ENCODE measurements at places on chromosomes 2 and 18.

DNA sequence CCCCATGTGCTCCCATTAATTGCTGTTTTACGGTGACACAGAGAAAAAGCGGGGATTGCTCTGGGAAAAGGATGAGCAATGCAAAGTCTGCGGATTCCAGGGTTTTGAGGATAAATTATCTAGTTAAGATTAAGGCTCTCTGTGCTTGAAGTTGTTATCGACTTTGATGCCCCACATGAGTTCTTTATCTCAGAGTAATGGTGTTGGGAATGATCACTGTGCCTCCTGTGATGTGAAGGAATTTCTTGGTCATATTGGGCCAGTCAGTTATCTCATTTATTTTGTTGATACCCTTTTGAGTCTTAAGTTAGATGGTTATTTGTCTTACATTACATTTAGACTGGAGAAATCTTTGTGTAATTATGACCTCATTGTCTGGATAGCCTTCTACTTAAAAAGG lies 184.6 kb upstream of the MEX3C start:
- no peak for DNase-seq

DNA sequence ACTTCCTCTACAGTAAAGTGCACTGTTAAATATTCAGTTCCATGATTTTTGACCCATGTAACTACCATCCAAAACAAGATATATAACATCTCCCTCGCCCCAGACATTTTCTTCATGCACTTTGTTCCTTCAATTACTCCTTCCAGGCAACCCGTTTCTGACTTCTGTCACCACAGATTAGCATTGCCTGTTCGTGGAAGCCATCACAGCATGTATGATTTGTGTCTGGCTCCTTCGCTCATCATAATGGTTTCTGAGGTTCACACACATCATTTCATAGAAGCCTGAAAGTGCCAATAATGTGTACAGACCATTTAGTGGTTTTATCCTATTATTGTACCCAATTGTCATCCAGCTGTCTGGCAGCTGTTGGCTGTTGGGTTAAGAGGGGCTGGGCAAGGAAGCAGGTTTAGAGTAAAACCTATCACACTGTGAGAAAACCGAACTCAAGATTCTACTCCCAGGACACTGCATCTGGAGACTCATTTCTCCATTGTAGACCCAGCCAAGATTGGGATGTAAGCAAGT lies 16.1 kb downstream of the ARHGAP28 start:
- no peak for DNase-seq

DNA sequence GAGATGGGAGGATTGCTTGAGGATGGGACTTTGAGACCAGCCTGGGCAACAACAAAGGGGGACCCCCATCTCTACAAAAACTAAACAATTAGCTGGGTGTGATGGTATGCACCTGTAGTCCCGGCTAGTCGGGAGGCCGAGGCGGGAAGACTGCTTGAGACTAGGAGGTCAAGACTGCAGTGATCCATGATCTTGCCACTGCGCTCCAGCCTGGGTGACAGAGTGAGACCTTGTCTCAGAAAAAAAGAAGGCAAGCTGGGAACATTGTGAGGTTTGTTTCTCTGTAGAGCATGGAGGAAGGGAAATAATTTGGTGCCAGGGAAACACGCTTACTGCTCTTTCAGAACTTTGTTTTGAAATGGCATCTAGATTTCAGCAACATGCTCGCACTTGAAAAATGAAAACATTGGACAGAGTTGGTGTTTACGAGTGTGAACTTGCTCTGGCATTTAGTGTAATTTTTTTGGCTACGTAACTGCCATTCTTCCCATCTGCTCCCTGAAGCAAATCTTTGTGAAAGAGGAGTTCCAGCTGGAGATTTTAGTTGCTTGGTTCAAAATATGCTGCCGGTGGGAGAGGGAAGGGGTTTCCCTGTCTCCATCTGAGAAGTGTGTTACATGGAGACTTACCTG lies 125.6 kb upstream of the DLX2 start:
- DNase-seq: no peak

GRCh38 chr2:10501451-10501961 lies 53.4 kb upstream of the ODC1 start:
- DNase-seq: no peak

DNA sequence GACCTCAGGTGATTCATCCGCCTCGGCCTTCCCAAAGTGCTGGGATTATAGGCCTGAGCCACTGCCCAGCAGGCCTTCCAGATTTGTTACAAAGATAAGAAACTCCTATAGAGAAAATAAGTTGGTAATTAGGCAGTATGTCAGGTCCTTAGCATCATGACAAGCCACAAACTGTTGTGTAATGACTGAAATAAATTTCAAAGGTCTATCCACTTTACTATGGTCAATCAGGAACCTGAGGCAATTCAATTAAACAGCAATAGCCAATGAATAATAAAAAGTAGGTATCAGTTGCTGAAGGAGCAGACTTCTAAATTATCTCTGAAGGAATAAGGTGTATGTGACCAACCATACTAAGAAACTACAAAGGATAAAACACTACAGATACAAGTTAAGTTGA lies 62.4 kb upstream of the ATIC start:
- DNase-seq: no peak

DNA sequence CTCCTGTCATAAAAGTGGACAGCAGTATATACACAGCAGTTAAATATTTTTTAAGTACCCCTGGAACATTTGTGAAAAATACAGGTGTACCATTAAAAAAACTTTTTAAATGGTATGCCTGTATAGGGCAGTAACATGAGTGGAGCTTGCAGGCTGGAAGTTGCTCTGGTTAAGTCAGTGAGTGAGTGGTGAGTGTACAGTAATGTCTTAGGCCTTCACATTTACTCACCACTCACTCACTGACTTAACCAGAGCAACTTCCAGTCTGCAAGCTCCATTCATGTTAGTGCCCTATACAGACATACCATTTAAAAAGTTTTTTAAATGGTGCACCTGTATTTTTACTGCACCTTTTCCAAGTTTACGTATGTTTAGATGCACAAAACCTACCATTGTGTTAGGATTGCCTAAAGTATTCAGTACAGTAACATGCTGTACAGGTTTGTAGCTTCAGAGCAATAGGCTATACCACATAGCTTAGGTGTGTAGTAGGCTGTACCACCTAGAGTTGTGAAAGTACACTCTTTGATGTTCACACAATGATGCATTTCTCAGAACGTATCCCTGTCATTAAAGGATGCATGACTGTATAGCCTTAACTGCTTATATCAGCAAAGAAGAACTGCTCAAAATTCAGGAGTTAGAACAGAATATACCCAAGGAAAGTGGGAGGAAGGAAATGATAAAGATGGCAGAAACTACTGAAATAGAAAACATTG lies 112.6 kb downstream of the EHBP1 start:
- no peak for DNase-seq

- no peak for DNase-seq
Observed at GRCh38 chr2:209917154-209917771, 85.2 kb upstream of the RPE start.

- no peak for DNase-seq
Observed at GRCh38 chr2:161046876-161047275, 113.4 kb upstream of the TANK start.

DNA sequence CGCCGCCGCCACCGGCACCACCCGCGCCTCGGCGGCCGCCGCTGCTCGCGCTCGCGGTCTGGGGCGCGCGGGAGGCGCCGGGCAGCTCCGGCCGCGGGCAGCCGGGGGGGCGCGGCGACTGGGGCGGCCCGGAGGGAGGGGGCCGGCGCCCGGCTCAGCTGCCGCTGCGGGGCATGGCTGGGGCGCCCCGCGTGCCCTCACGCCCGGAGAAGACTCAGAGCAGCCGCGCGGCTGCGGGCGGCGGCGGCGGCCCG lies 295 bp downstream of the GAREM1 start:
- DNase-seq: no peak

DNA sequence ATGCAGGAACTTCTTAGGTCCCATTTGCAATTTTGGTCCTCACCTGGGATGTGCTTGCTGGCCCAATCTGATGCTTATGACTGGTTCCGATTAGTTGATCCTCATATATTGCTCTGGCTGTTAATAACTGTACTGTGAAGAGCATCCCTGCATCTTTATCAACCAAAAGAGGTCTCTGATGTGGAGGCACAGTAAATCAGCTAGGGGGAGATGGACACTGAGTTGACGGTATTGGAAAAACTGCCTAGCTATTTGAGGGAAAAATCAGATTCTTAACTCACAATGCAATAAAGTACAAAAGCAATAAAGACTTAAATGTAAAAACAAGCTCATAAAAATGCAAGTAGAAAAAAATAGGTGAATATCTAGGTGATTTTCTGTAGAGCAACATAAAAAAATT lies 188.0 kb upstream of the TCF4 start:
- no peak for DNase-seq

DNA sequence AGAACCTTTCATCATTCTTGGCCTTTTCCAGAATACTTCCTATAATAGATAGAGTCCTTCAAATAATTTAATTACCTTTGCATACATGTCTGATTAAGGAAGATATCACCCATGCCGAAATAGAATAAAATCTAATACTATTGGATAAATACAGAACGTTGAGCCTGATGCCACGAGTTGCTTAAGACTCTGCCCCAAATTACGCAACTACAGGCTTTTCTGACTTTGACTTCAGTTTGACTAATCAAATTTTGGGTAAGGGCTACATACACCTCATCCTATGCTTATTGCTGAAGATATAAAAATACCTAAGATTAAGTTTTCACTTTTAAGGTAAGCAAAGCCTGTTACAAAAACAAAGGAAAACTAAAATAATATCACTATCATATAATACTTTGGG lies 1065.1 kb upstream of the NRXN1 start:
- no peak for DNase-seq

DNA sequence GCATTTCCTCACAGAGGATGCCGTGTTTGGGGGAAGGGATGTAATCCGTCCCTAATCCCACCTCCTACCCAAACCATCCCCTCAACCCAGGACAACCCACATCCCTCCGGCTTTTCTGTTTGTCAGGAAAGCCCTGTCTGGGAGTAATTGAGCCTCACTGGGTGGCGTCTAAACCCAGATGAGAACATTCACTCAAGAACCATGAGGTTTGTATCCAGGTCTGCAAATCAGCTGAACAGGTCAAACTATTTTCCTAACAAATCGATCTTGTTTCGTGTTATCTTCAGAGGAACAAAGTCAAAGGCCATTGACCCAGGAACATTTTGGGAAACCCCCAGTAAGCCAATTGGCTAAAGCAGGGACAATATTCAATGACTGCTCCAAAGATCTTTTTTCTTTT lies 25.7 kb downstream of the CYP27C1 start:
- no peak for DNase-seq

- DNase-seq: no peak
Observed at GRCh38 chr2:167430447-167430846, 542.2 kb downstream of the XIRP2 start.

DNA sequence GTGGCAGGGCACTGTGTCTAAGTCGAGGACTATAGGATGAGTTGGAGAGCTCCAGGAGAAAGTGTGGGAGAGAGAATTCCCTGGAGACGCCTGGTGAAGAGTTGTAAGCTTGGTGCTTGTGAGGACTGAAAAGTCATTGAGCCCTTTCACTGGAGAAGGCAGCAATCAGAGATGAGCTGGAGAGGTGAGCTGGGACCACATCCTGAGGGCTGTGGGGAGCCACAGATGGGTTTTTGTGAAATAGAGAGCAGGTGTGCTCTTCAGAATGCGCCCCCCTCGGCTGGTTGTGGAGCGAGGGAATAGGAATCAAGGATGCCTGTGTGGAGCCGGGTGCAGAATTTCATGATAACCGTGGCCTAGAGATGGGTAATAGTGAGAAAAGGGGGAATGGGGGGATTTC lies 224.3 kb downstream of the KLHL29 start:
- DNase-seq: no peak

- DNase-seq: no peak
Observed at GRCh38 chr2:143815082-143815481, 685.9 kb downstream of the ARHGAP15 start.

DNA sequence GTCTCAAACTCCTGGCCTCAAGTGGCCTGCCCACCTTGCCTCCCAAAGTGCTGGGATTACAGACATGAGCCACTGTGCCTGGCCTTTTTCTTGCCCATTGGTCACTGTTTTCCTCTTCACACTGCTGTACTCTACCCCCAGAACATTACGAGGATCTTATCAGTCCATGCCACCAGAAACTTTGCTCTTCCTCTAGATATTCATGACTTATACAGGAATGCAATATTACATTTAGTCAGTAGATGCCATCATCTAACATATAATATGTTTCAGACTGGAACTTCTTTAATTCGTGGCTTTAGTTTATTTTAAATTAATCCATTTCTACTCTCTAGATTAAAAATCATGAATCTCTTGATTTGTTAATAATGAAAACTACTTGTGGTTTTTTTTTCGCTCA lies 135.5 kb downstream of the COMMD1 start:
- no peak for DNase-seq

GRCh38 chr2:197700960-197701359 lies 4.2 kb upstream of the MARS2 start:
- no peak for DNase-seq

GRCh38 chr2:110114831-110115255 lies 779 bp downstream of the MALL start:
- DNase-seq: no peak

GRCh38 chr2:128449226-128450061 lies 130.8 kb upstream of the HS6ST1 start:
- DNase-seq: no peak

GRCh38 chr18:46629361-46629760 lies 27.7 kb downstream of the LOXHD1 start:
- no peak for DNase-seq

- DNase-seq: no peak
Observed at GRCh38 chr2:150127995-150128394, 359.5 kb downstream of the RND3 start.

GRCh38 chr18:7603259-7604000 lies 36.3 kb downstream of the PTPRM start:
- no peak for DNase-seq

- no peak for DNase-seq
Observed at GRCh38 chr2:66565291-66565690, 130.4 kb downstream of the MEIS1 start.

DNA sequence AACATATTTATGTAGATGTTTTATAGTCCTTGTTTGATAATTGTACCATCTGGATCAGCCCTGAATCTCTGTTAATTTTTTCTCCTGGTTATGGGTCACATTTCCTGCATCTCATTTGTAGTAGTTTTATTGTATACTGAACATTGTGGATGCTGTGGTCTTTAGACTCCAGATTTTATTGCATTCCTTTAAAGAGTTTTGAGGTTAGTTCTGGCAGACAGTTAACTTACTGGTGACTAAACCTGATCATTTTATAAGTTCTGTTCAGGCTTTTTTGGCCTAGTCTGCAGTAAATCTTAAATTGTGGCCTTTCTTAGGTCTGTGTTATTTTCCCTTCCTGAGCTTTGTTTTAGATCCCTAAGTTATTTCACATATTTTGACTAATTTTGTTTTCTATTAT lies 84.3 kb downstream of the FANCL start:
- no peak for DNase-seq

DNA sequence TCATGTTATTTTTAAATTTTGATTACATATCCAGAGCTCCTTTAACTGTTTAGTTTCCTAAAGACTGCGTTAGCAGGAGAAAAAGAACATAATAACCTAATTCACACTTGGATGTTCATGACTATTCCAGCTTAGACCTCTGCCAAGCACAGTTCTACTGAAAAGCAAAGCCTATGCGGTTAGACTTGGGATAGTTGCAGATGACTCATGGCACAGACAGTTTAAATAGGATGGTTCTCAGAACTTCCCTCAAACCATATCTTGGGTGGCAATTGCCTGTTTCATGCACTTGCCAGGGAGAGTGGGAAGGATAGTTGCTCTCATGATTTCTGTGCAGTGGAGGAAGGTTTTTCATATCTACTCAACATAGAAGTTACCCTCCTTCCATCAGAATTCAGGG lies 149.7 kb upstream of the KLHL29 start:
- DNase-seq: no peak

Data from HEK293T (cell line).